ENCODE measurements at places on chromosomes 2 and 18. TPM values are rescaled to one million over a fixed set of nuclear protein-coding genes. Genes with fewer than 3 reads are reported as not detected.

DNA sequence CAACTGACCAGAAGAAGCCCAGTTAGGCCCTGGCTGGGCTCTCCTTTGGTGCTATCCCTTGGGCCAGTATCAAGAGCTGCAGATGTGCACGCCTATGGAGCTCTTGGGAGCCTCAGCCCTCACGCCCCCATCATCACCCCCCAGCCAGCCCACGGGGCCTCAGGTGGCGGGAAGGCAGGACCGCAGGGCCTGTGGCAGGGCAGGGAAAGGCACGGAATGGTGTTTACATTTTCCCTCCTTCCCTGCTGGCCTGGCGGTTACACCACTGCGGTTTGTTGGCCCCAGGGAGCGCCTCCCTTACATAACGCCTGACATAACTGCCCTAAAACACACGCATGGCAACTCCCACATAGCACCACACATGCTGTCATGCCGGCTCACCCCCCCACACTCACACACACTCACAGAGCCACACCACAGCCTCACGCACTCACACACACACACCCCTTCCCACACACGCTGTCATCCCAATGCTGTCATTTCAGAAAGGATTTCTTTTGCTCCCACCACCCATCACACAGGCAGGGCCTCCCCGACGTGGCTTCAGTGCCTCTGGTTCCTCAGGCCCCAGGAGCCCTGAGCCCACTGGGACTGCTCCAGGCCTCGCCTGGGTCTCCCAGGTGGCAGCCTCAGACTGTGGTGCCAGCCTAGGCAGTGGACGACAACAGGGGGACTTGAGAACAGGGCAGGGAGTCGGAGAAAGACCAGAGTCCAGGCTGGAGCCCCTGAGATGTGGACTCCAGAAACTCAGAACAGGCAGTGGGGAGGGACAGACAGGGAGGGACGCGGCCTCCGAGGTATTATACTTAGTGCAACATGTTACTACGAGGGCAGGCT is 15.7 kb downstream of the ZFP36L2 start:
- DNase-seq = no peak
- no peaks in the 10 kb centered on the region for H3K27me3 ChIP-seq
- no peak overlapping the region for H3K4me3 ChIP-seq
- H3K36me3 ChIP-seq = no peaks in the 10 kb centered on the region
- peak overlapping the region; percentile 55 for H3K27ac ChIP-seq

GRCh38 chr2:234393354-234393753 is 103.5 kb downstream of the ARL4C start:
- H3K4me3 ChIP-seq = no peak overlapping the region
- H3K4me1 ChIP-seq = no peaks in the 10 kb centered on the region
- no peaks in the 10 kb centered on the region for H3K27me3 ChIP-seq
- no peak for DNase-seq
- no peaks in the 10 kb centered on the region for H3K36me3 ChIP-seq
- no peak overlapping the region for H3K27ac ChIP-seq

DNA sequence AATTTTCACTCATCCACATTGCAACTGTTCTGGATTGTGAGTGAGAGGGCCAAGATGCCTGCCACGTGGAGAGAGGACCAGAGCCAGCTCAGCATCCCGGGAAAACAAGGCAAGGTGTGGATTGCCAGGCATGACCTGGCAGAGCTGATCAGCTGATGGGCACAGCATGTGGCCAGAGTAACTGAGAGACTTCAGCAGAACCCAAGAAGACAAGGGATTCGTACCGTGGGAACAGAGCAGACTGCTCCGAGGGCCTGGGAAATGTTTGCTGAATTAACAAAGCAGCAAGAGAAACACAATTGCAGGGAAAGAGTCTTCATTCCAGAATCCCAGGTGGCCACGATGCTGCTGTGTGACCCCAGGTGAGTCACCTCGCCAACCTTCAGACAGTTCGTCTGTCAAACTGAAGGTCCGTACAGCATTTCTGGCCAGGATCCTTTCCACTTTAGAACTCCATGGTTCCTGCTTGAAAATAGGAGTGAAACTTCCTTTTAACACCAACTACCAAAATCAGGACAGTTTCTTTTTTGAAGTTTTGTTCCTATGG is 26.3 kb upstream of the POMC start:
- DNase-seq = no peak
- no peak overlapping the region for H3K4me3 ChIP-seq
- peaks cover 10% of the 10 kb centered on the region for H3K4me1 ChIP-seq
- H3K36me3 ChIP-seq = no peaks in the 10 kb centered on the region
- H3K27me3 ChIP-seq = no peaks in the 10 kb centered on the region

- H3K4me3 ChIP-seq = no peak overlapping the region
- peaks cover 60% of the 10 kb centered on the region for H3K36me3 ChIP-seq
- no peak for DNase-seq
Observed at GRCh38 chr18:36158266-36158867, 28.7 kb downstream of the ELP2 start.

The CTAGE1 gene
- total RNA-seq = not detected

The RNF181 gene
- total RNA-seq = 137 TPM

The C2orf66 gene
- total RNA-seq = not detected

The SCN9A gene
- total RNA-seq = 7.8 TPM

Measured in esophagus muscularis mucosa (tissue), 4 donors.